ENCODE measurements at places on chromosomes 6 and 20.

DNA sequence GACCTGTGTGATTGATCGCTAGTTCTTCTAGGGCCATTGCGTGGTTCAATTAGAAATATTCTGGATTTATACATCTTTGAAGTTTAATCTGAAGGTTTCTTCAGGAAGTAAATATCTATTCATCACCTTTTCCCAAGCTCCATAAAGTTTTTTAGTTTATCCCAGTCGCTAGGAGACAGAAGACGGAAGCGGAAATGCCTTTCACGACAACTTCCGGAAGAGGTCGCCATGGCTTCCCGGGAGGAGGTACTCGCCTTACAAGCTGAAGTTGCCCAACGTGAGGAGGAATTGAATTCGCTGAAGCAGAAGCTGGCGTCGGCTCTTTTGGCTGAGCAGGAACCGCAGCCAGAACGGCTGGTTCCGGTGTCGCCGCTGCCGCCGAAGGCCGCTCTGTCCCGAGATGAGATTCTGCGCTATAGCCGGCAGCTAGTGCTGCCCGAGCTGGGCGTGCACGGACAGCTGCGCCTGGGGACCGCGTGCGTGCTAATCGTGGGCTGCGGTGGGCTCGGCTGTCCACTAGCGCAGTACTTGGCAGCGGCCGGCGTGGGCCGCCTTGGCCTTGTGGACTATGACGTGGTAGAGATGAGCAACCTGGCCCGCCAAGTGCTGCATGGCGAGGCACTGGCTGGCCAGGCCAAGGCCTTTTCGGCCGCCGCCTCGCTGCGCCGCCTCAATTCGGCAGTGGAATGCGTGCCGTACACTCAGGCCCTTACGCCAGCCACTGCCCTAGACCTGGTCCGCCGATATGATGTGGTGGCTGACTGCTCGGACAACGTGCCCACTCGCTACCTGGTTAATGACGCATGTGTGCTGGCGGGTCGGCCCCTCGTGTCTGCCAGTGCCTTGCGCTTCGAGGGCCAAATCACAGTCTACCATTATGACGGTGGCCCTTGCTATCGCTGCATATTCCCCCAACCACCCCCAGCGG is at the start of gene MOCS3:
Gene MOCS3, plus strand, starts transcription at position 204 of the 928 bp plus-strand sequence. Its CDS starts 25 bp downstream, at position 229.
- peak; percentile 71 for ATAC-seq

DNA sequence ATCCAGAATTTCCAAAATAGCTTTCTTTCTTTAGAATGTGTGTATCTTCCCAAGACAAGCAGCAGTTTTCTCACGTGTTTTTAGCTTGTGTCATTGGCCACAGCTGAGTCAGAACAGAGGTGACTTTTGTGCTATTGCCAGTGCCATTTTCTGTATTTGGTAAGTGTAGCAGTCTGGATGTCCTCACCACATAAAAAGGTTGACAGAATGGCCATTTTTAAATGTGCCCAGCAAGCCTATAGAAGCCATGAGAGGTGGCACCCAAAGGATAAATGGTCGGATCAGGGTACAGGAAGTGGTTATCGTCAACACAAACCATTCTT is 269.5 kb upstream of the HSF2 start:
- ATAC-seq: no peak

DNA sequence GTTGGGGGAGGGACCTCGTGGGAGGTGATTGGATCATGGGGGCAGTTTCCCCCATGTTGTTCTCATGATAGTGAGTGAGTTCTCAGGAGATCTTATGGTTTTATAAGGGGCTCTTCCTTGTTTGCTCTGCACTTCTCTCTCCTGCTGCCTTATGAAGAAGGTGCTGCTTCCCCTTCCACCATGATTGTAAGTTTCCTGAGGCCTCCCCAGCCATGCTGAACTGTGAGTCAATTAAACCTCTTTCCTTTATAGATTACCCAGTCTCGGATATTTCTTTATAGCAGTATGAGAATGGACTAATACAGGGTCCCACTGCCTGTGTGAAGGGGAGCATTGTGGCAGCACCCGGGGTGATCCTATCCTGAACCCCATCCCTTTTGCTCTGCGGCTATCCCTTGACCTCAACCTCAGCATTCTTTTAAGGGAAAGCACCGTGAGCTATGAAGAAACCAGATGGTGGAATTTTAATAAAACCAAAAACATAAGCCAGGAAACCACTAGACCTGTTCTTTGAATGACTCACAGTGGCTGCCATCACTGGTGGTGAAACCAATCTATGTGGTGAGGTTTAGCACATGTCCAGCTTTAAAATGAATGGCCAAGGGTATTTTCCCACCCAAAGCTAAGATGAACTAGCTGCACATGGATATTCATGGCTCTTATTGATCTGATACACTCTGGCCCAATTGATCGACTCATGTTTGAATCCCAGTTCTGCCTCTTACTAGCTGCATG is 62.2 kb downstream of the ZDHHC14 start:
- ATAC-seq: no peak

GRCh38 chr6:158391276-158391675 is 79.0 kb downstream of the TULP4 start:
- ATAC-seq: no peak

- no peak for ATAC-seq
Measured at GRCh38 chr20:9663423-9663822, 149.0 kb downstream of the LAMP5 start.

Data from motor neuron (in vitro differentiated cells).